ENCODE measurements at places on chromosomes 16 and 17.

GRCh38 chr17:75638893-75639292 is 5.7 kb downstream of the SMIM5 start:
- no peak for DNase-seq

DNA sequence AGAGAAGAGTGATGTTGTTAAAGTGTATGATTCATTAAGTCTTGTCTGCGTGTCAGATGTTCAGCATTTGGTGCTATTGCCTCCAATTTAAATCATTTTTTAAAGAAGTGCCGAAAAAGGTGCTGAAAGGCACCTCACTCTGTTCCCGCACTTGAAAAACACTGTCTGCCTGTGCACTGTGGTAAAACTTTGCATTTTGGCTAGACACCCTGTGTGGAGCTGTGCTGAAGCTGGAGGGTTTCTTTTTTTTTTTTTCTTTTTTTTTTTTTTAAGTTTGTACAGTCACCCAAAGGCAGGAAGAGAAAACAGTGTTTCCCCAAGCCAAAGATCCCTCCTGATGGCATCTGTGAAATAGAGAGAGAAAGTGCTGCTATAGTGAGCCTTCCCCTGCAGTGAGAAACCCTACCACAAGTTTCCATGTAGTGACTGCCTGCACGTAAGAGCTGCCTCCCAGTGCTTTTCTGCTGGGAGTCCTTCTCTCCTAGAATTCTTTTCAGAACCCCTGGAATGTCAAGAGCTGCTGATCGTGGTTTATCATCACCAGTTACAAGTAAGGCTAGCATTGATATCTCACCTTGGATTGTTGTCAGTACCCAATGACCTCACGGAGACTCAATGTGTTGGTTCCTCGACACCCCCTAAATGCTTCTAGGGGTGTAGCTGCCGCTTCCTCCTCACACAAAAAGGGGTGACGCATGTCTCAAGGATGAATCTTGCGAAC is 116.0 kb upstream of the SOX9 start:
- no peak for DNase-seq

GRCh38 chr17:45224671-45225050 is 3.0 kb downstream of the FMNL1 start:
- DNase-seq = no peak

DNA sequence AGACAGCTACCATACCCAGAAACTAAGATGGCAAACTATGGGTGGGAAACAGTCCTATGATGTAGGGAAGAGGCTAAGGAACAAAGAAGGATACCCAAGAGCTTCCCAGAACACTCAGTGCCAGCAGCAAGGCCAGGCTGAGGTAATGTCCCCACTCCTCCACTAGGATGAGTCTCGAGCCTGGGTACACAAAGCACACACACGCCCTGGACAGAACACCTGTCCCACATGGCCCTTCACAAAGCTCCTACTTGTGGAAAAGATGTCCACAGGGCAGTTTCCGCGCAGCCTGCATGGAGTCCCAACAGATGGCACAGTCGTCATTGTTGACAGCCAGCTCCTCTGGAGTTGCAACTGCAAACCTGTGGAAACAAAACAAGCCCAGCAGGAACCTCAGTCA is 23.9 kb downstream of the AMFR start:
- peak; percentile 42 for DNase-seq
